Spleen (tissue), 13 donors: ENCODE measurements at places on chromosomes 3 and 15.
A peak's percentile ranks its signal among the peaks of the same experiment; 100 is the strongest.

DNA sequence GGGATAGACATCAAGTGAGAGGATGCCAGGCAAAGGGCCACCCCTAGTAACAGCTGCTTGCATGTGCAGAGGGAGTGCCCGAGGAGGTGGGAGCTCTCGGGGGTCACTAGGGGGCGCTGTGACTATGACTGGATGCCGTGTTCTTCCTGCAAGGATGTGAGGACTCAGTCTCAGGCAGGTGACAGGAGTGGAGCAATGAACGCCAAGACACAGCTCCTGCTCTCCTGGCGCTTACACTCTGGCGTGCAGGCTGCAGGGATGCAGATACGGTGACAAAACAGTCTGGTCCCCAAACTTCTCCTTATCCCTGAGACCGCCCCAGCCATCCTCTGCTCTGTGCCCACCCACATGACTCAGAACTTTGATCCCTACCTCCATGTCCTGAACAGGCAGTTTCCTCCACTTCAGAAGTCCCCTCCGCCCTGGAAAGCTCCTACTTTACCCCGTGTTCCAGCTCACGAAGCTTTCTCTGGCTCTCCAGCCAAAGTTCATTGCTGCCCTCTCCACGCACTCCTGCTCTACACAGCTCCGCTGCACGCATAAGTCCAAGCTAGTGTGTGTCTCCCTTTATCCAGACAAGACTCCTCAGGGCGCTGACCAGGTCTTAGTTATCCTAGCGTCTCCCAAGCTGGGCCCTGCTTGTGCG lies 14.7 kb downstream of the RHOV start:
- H3K27ac ChIP-seq = no peak overlapping the region
- H3K27me3 ChIP-seq = no peaks in the 10 kb centered on the region
- peak; percentile 90 for DNase-seq

GRCh38 chr3:62125380-62125779 lies 248.0 kb downstream of the FEZF2 start:
- no peak for DNase-seq
- no peaks in the 10 kb centered on the region for H3K27me3 ChIP-seq
- H3K4me3 ChIP-seq = no peak overlapping the region
- no peaks in the 10 kb centered on the region for H3K36me3 ChIP-seq
- no peaks in the 10 kb centered on the region for H3K4me1 ChIP-seq
- H3K27ac ChIP-seq = no peak overlapping the region

DNA sequence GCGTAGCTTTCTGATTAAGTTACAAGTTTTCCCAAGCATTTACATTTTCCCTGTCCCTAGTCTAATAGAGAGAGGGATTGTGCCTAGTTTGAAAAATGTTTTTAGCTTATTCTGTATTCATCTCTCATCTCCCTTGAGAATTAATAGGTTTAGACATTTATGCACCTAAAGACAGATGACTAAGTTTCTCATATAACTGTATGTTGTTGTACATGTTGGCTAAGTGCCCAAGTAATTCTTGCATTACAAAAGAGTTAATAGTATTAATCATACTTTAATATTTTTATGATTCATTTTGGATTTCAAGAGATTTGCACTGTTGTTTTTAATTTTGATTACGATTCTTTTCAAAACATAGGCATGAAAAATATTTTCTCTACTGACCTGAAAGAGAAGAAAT lies 109.0 kb upstream of the TBL1XR1 start:
- no peak overlapping the region for H3K4me3 ChIP-seq
- H3K27ac ChIP-seq = no peak overlapping the region
- no peaks in the 10 kb centered on the region for H3K36me3 ChIP-seq
- H3K4me1 ChIP-seq = no peaks in the 10 kb centered on the region
- DNase-seq = no peak
- no peaks in the 10 kb centered on the region for H3K27me3 ChIP-seq

DNA sequence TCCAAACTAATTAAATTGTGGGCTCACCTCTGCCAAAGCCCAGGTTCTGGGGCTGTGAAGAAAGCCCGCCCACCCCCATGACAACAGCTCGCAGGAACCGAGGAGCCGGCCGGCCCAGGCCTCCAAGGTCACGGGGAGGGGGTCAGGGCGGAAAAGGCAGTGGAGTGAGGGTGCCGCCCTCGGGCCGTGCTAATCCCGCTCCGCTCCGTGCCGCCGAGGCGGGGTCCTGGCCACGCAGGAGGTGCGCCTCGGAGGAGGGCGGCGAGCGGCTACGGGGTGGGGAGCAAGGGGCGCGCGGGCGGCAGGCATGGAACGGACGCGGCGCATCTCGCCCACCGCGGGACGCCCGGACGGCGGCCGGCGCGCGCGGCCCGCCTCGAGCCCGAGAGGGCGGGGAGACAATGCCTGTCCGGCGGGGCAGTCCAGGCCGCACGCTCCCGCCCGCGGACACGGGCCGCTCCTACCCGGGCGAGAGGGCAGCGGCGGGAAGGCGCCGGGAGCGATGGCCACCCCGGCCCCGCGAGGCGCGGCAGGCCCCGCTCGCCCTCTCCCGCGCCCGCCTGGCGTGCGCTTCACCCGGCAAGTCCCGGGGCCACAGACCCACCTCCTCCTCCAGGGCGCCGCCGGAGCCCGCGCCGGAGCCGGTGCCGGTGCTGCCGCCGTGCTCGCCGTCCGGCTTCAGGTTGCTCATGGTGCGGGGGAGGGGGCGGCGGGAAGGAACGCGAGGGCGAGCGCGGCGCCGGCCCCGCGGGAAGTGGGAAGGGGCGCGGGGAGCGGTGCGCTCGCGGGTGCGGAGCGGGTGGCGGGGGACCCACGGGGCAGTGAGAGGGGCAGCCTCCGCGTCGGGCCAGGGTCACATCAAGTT lies 528 bp downstream of the RBPMS2 start:
- H3K27me3 ChIP-seq = peaks cover 37% of the 10 kb centered on the region
- H3K4me1 ChIP-seq = peaks cover 27% of the 10 kb centered on the region
- peak overlapping the region; percentile 64 for H3K4me3 ChIP-seq
- peak overlapping the region; percentile 26 for H3K27ac ChIP-seq
- DNase-seq = no peak

DNA sequence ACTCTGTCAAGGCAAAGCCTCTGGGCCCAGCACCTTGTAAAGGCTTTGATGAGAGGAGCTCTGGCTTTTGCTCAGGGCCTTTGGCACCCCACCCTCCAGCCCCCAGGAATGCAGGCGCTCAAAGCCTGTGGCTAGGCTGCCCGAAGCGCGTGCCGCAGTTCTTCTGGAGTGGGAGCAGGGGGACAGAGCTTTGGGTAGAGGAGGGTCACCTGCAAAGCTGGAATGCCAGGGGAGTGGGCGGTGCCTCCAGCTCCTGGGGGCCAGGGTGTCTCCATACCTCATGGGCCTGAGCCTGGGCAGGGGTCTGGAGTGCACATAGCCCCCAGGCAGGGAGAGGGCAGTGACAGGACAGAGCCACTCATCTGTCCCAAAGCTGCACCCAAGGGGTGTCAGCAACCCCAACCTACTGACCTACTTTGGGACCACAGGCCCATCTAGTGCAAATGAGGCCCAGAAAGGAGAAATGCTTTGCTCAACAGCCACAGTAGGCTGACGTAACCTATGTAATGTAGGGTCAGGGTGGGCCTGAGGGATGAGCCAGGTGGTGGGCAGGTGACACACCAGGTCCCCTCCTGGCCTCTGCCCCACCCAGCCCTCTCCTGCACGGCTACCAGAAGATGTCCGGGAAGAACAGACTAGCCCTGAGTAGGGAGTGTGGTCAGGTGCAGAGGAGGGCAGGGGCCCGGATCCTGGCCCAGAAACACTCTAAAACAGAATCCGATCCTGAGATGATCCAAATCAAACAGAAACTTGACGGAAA lies 2.2 kb upstream of the CALML4 start:
- H3K27me3 ChIP-seq = no peaks in the 10 kb centered on the region
- H3K4me1 ChIP-seq = peaks cover 63% of the 10 kb centered on the region
- DNase-seq = no peak
- peak overlapping the region; percentile 83 for H3K27ac ChIP-seq

DNA sequence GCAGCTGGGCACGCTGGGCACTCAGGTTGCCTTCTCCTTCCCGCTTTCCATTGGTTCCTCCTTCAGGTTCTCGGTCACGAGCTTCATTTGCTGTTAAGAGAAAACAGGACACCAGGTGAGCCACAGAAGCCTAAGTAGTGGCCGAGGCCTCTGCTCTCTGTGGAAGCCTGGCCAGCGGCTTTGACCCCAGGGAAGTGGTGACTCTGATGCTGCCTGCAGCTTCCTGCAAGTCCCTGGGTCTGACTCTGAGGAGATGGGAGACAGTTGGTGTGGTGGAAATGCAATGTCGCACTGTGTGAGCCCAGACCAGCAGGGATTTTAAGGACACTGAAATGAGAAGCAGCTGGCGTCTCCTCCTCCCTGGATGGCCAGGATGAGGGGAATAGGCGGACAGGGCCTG lies 80.5 kb downstream of the SNRK start:
- peaks cover 25% of the 10 kb centered on the region for H3K4me1 ChIP-seq
- H3K36me3 ChIP-seq = no peaks in the 10 kb centered on the region
- no peak for DNase-seq
- no peak overlapping the region for H3K4me3 ChIP-seq
- H3K27me3 ChIP-seq = no peaks in the 10 kb centered on the region
